Right ventricle myocardium inferior (tissue), 1 donor: ENCODE measurements at places on chromosomes 7 and 10. TPM values are rescaled to one million over a fixed set of nuclear protein-coding genes. Genes with fewer than 3 reads are reported as not detected.

The CUBN gene
- total RNA-seq = 0.92 TPM

The CADPS2 gene
- total RNA-seq = 20.8 TPM

The PKD2L1 gene
- total RNA-seq = not detected

The PRLHR gene
- not detected for total RNA-seq

The CTAGE4 gene
- 0.30 TPM for total RNA-seq

The GTF2IRD2 gene
- 13.7 TPM for total RNA-seq

The GIGYF1 gene
- 25.4 TPM for total RNA-seq

The SEMA4G gene
- total RNA-seq = 1.5 TPM

The DNAJB12 gene
- total RNA-seq = 25.6 TPM

The PSD gene
- 0.49 TPM for total RNA-seq

The SPDYE2 gene
- not detected for total RNA-seq

The TMEM140 gene
- 24.3 TPM for total RNA-seq

GRCh38 chr10:104324221-104324686 lies 14.0 kb downstream of the ITPRIP start:
- DNase-seq = peak; percentile 88

GRCh38 chr10:116688741-116689495 lies 53.4 kb downstream of the HSPA12A start:
- peak; percentile 27 for DNase-seq

- DNase-seq = no peak
Measured at GRCh38 chr7:36638586-36639263, 85.6 kb downstream of the AOAH start.

- no peak for DNase-seq
Measured at GRCh38 chr7:107125475-107125874, 43.3 kb upstream of the HBP1 start.

GRCh38 chr10:21399392-21400035 lies 126.0 kb downstream of the SKIDA1 start:
- DNase-seq = no peak

DNA sequence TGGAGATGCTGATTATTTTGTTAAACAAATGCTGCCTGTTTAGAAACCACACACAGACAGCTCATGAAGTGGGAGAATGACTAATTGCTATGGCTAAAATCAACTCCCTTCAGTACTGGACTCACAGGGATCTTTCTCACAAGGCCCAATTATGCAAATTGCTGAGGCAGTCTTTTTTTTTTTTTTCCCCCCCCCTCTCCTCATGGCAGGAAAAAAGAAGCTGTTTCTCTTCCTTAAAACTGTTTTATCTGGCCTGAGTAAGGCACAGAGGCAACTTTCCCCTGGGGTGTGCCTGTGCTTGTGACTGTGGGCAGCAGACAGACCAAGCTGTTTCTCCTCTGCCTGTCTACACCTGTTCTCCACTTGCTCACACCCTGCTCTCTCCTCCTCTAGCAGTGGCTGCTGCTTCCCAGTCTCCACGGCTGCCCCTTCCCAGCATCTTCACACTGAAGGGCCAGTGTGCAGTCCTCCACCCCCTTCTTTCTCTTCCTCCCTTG lies 65.4 kb upstream of the STEAP1B start:
- DNase-seq = no peak

- DNase-seq = no peak
Measured at GRCh38 chr10:123746061-123746460, 79.9 kb downstream of the GPR26 start.

DNA sequence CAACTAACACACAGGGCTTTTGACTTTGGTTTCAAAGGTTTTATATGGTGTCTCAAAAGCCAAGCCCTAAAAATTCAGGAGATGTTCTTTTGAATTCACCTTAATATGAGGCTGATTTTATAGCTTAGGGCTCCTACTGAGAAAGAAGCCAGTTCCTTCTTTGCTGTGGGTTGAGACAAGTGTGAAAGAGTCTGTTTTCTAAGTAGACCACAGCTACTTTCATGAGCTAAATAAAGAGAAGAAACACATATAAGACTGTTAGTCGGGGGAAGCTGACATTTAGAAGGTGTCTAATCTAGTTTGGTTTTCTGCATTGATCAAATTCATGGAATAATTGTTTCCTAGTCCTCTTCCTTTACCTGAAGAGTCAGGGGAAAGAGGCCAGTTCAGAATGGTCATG lies 332.1 kb upstream of the CELF2 start:
- no peak for DNase-seq

GRCh38 chr10:5723692-5724091 lies 39.1 kb downstream of the TASOR2 start:
- no peak for DNase-seq

DNA sequence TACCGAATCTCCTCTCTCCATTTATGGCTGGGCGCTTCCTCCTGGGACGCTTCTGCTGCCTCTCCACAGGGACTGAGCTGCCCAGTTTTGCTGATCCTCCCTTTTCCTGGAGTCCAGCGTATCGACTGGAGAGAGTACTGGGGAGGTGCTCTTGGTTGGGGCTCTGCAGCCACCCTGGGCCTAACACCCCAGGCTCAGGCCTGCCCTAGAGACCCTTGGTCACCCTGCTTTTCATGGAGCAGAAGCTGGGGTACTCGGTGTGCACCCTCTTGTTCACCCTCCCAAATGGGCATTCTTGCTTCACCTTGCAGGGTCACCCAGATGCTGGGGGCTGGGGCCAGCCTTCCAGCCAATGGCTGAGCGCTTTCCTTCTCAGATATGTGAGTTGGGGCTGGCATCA lies 88.8 kb upstream of the RET start:
- no peak for DNase-seq

GRCh38 chr7:44470135-44470479 lies 20.4 kb downstream of the NUDCD3 start:
- no peak for DNase-seq

DNA sequence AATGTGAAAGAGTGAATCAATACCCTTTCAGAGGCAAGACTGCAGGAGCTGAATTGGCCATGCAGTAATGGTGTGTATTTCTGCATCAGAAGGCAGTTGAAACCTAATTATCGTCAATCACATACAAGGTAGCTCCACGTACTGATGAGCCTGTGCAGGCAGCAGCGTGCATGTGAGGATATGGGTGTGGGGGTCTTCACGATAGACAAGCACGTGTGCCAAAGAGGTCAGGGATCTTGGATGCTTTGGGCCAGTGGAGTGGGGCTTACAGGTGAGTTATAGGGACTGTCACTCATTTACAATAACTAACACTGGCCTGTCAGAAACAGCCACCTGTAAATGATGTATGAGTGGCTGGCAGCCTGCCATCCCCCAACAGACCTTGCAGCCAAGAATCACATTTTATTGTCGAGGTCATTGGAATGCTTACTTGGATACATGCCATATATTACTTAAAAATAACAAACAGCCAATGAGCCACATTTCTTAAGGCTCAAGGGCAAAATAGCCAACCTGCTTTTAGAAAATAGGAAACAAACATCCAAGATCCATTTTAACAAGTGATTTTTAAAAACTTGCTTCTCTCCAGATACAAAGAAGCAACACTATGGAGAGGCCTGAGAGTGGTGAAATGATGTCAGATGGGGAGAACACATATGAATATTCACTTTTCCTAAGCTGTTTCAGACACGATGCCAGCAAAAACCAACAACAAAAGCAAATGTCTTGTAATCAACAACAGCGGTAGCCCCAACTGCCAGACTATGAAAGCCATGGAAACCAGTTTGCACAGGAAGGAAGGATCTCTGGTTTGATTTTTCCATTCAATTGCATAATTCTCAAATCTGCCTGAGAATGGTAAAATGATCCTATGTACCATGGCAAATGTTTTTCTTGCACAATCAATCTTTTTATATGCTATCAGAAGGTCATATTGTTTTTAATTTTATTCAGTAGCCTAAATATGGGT lies 210.7 kb downstream of the SKAP2 start:
- DNase-seq = no peak

DNA sequence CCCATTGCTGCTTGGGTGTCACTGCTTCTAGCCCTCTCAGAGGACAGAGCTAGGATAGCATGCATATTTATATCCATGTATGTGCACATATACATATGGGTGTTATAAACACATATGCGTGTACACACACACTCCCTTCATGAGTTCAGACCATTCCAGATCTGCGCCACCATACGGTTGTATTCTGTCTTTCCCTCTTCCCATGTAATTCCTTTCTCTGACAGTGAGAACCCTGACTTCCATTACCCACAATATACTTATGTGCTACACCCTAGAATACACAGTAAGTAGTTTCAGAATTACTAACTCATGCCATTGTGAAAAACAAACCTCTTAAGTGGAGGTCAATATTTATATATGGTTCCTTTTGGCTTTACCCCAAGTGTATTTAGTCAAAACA lies 116.6 kb upstream of the SAMD8 start:
- DNase-seq = no peak

DNA sequence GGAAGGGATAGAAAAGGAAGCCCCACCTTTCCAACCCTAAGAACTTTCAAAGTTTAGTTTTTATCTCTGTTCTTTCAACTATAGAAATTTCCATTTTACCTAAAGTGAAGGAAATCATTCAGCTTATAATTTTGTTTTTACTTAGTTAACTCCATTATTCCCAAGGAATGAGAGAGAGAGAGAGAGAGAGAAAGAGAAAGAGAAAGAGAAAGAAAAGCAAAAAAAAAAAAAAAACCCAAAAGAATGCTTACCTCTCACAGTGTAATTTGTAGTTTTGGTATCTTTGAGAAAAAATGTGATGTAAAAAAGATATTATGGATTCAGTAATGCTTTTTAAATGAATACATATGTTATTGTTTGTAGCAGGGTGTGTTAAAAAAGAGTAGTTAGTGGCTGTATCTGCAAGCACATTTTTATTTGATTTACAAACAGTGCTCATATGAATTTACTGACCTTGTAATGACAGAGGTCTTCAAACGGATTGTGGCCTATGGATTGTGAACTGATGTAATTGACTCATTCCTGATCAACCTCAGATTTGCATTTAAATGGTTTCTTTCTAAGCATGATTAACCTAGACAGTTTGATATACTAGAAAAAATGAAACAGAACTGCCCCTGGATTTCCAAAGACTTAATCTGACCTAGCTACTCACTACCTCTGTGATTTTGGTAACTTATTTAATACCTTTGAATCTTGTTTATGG lies 64.9 kb downstream of the LCOR start:
- no peak for DNase-seq

DNA sequence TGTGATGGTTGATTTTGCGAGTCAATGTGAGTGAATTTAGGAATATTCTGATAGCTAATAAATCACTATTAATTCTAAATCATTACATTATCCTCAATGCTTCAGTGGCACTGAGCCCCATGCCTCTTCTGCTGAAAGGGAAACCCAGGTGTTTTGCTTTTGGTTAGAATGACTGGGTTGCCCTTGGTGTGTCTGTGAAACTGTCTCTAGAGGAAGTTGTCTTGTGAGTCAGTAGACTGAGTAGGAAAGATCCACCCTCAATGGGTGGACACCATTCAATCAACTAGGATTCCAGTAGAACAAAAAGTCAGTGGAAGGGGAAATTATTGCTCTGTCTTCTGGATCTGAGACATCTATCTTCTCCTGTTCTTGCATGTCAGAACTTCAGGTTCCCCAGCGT lies 472.4 kb downstream of the ANKRD7 start:
- DNase-seq = no peak

- no peak for DNase-seq
Measured at GRCh38 chr10:128463991-128464760, 338.0 kb upstream of the MKI67 start.

DNA sequence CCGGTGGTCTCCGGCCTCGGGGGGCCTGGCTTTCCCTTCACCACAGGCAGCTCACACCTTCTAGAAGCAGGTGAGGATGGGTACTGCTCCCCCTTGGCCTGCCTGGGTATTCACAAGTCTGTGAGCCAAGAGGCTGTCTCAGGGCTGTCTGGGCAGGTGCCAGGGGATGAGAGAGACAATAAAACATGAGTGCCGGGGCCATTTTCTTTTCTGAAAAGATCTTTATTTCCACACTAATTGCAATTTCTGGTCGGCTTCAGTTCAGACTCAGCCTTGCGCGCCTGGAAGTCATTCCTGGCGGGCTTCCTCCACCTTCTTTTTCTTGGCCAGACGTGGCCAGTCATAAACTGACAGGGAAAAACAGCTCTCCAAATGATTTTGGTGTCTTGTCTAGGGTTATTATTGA lies 171.2 kb downstream of the ARHGAP12 start:
- DNase-seq = no peak

DNA sequence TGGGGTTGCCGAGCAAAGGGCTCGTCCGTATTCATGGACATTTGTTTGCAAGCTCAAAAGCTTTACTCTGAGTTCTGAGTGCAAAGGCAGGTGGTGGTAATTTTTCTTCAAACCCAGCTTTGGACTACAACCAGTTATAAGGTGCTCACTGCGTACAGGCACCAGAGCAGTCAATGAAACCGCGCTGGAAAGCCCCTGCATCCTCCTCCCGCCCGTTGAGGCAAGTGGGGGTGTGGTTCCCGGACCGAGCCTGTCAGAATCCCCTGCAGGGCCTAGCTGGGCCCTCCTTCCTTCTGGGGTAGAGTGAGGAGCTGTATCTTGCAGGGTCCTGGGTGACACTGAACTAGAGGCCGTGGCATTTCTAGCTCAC lies 22.3 kb downstream of the AMZ1 start:
- DNase-seq = no peak

DNA sequence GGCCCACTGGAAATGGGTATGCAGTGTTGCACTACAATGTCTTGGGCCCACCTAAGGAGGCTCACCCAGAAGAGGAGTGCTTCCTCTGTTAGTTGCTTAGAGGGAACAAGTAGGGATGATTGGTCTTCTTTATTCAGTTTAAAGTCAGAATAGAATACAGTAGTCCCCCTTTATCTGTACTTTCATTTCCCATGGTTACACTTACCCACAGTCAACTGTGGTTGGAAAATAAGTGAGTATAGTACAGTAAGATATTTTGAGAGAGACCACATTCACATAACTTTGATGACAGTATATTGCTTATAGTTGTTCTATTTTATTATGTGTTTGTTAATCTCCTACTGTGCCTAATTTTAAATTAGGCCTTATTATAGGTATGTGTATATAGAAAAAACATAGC lies 151.4 kb downstream of the COL28A1 start:
- DNase-seq = no peak

DNA sequence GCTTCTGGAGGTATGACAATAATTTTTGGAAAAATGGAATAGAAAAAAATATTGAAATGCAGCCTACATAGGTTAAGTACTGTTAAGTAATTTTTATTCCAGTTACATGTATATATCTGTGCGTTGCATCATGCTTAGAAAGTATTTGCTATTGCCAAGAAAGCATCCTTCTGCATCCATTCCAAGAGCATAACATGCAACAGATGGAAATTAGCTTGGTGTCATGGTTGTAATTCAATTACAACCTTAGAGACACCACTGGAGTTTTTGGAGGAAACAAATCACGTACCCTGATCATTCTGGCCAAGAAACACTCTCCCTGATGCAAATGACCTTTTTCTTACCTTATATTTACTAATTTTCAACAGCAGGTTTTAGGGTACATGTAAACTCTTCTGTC lies 1.7 kb downstream of the AKR1B1 start:
- DNase-seq = no peak

GRCh38 chr7:638256-639011 lies 88.1 kb upstream of the DNAAF5 start:
- no peak for DNase-seq

GRCh38 chr10:119210633-119211032 lies 3.3 kb downstream of the GRK5 start:
- no peak for DNase-seq

GRCh38 chr10:113735913-113736312 lies 15.6 kb upstream of the PLEKHS1 start:
- no peak for DNase-seq
